GM23248 (cell line): ENCODE measurements at places on chromosomes 6 and 20. TPM values are rescaled to one million over a fixed set of nuclear protein-coding genes. Genes with fewer than 3 reads are reported as not detected.
A peak's percentile ranks its signal among the peaks of the same experiment; 100 is the strongest.

NKX2-2 gene
- not detected in 2 replicates for total RNA-seq

HMGA1 gene
- total RNA-seq: 197 and 243 TPM in 2 replicates

THBS2 gene
- 124 and 137 TPM in 2 replicates for total RNA-seq

DNMT3B gene
- 1.5 and 2.0 TPM in 2 replicates for total RNA-seq

KIAA1755 gene
- 2.8 and 5.1 TPM in 2 replicates for total RNA-seq

- no peaks in the 10 kb centered on the region for H3K27me3 ChIP-seq
- H3K27ac ChIP-seq: no peak overlapping the region
- no peak for DNase-seq
Observed at GRCh38 chr6:130869681-130870080, 42.5 kb downstream of the SMLR1 start.

DNA sequence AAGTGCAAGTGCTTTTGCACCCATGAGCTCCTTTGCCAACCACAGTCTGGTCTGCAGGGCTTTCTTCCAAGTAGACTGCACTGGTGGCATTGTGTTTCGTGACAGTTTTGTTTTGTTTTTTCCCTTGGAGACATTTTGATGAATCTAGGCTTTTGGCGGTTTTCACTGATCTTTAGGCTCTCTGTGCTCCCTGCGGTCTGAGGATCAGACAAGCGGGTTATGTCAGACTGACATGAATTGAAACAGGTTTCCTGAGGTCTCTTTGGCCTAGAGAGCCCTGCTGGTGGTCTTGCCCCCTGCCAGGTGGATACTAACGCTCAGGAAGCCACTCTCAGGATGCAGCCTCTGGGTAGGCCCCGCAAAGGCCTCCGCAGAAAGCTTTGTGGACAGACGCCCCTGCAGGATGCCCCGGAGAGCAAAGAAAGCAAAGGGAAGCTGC lies 555.4 kb upstream of the AGPAT4 start:
- no peak for DNase-seq
- H3K4me1 ChIP-seq: no peaks in the 10 kb centered on the region
- no peak overlapping the region for H3K4me3 ChIP-seq
- no peaks in the 10 kb centered on the region for H3K27me3 ChIP-seq

GRCh38 chr6:527989-528673 lies 128.8 kb downstream of the HUS1B start:
- H3K27ac ChIP-seq: no peak overlapping the region
- no peaks in the 10 kb centered on the region for H3K4me1 ChIP-seq
- no peaks in the 10 kb centered on the region for H3K27me3 ChIP-seq
- H3K36me3 ChIP-seq: peaks cover 5% of the 10 kb centered on the region; the same call in 1 of the 2 replicates

DNA sequence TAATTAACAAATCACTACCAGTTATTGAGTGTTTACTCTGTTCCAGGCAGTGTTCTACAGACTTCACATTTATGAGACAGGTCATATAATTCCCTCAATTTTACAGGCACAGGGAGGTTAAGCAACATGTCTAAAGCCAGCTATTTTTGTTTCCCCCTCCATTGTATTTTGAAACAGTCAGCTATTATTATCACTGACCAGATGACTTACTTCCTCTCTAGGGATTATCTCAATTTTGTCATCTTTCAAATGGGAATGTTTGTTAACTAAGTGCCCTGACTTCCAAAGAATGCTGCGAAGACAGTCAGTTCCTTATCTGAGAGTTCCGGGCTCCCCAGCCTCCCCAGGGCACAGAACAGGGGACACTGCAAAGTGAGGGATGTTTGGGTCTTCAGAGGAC lies 5.6 kb upstream of the CNPY3 start:
- peaks cover 6% of the 10 kb centered on the region for H3K4me1 ChIP-seq
- H3K27me3 ChIP-seq: no peaks in the 10 kb centered on the region
- H3K36me3 ChIP-seq: no peaks in the 10 kb centered on the region
- no peak overlapping the region for H3K4me3 ChIP-seq
- DNase-seq: peak; percentile 12

- H3K27me3 ChIP-seq: peaks cover 26% of the 10 kb centered on the region
- no peak overlapping the region for H3K27ac ChIP-seq
- no peak overlapping the region for H3K4me3 ChIP-seq
- no peaks in the 10 kb centered on the region for H3K4me1 ChIP-seq
- H3K36me3 ChIP-seq: no peaks in the 10 kb centered on the region
- DNase-seq: no peak
Observed at GRCh38 chr6:28203201-28203600, 21.9 kb upstream of the ZSCAN9 start.

GRCh38 chr20:62448038-62448437 lies 20.7 kb upstream of the RBBP8NL start:
- no peak overlapping the region for H3K4me3 ChIP-seq
- no peaks in the 10 kb centered on the region for H3K4me1 ChIP-seq
- H3K27ac ChIP-seq: no peak overlapping the region

GRCh38 chr6:116017546-116018295 lies 43.0 kb downstream of the FRK start:
- H3K27me3 ChIP-seq: no peaks in the 10 kb centered on the region
- no peak overlapping the region for H3K4me3 ChIP-seq
- no peaks in the 10 kb centered on the region for H3K36me3 ChIP-seq
- no peak overlapping the region for H3K27ac ChIP-seq
- H3K4me1 ChIP-seq: peaks cover 13% of the 10 kb centered on the region
